Chondrocyte (in vitro differentiated cells): ENCODE measurements at places on chromosomes 7 and 10. TPM values are rescaled to one million over a fixed set of nuclear protein-coding genes. Genes with fewer than 3 reads are reported as not detected.

GRCh38 chr10:67804395-67804678 lies 33.7 kb downstream of the DNAJC12 start:
- H3K27ac ChIP-seq = no peak overlapping the region
- H3K4me3 ChIP-seq = no peak overlapping the region
- no peaks in the 10 kb centered on the region for H3K27me3 ChIP-seq

Gene CFTR
- total RNA-seq = not detected in 3 replicates

DNA sequence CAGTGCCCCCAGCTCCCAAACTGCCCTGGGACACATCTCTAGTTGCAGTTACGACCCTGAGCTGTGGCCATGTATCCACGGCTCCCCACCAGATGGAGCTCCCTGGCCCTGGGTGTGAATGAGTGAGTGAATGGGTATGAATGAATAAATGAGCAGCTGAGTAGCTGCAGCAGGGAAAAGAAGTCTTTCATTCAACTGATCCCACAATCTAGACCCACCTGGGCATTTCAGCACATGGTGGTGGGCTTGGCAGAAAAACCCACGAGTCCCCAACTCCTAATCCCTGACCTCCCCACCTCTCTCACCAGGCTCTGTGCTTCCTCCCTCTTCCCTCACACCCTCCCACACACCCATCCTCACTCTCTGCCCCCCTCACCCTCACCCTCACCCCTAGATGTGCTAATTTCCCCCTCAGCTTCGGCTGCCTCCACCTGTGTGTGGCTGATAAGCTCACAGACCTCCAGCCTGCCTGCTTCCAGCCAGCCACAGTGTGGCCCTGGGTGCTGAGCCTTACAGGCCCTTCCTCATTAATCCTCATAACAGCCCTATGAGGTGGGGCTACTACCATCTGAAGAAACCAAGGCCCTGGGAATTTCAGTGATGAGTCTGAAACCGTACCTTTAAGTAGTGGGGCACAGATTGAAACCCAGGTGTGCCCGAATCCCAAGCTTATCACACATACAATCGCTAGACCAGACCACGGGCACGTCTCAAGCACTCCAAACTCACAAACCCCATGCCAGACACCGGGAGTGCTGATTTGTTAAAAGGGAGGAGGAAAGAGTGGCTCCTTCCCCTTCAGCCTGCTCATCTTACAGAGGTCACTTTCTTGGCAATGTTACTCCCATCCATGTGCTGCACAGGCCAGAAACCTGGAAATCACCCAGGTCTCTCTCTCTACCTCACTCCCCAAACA lies 2.2 kb upstream of the ATP6V1F start:
- no peak for DNase-seq
- no peak overlapping the region for H3K4me3 ChIP-seq

DNA sequence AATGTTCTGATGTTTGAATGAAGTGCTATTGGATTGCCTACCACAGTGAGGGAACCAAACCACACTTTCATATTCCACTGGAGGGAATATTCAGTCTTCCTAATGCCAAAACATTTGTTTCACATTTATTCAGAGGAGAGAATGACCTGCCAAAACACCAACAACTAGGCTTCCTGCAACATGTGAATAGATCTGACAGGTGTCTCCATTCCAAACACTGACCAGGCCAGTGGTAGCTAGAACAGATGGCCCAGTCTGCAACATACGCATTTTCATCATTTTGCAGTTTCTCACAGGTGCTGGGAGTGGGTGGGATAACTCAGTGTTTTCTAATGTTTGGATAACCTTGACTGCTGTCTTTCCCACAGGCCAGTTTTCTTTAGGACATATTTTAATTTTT lies 110.0 kb downstream of the RELN start:
- no peaks in the 10 kb centered on the region for H3K36me3 ChIP-seq
- no peaks in the 10 kb centered on the region for H3K4me1 ChIP-seq
- no peak for DNase-seq
- H3K27me3 ChIP-seq = peaks cover 9% of the 10 kb centered on the region
- no peak overlapping the region for H3K4me3 ChIP-seq

DNA sequence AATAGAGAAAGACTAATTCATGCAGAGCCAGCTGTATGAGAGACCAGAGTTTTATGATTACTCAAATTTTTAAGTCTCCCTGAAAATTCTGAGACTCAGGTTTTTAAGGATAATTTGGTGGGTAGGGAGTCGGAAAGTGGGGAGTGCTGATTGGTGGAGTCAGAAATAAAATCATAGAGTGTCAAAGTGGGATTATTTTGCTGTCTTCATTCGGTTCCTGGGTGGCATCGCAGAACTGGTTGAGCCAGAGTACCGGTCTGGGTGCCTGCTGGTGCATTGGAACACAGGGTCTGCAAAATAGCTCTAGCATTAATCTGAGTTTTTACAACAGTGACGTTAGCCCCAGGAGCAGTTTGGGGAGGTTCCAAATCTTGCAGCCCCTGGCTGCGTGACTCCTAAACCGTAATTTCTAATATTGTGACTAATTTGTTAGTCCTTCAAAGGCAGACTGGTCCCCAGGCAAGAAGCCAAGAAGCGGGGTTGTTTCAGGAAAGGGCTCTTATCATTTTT lies 32.4 kb downstream of the GPRIN2 start:
- H3K27ac ChIP-seq = no peak overlapping the region
- H3K4me1 ChIP-seq = no peaks in the 10 kb centered on the region
- no peak overlapping the region for H3K4me3 ChIP-seq
- no peaks in the 10 kb centered on the region for H3K36me3 ChIP-seq
- H3K27me3 ChIP-seq = no peaks in the 10 kb centered on the region
- DNase-seq = peak; percentile 43

Gene GPR37
- 1.6 to 3.2 TPM (median 2.2 TPM) in 3 replicates for total RNA-seq

Gene HMX2
- total RNA-seq = not detected in 3 replicates

DNA sequence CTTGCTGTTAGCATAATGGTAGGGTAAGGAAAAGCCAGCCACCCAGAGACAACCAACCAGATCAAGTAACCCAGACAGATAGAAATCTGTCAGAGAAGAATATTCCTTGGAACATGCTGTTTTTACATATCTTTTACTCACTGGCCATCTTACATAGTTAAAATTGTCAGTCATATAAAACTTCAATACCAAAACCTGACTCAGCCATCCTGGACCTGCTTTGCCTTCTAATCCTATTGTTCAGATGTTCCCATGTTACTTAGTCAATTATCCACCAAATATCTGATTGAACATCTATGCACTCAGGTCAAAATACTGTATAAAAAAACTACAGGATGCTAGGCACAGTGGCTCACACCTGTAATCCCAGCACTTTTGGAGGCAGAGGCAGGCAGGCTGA lies 466.5 kb upstream of the NRP1 start:
- no peak overlapping the region for H3K4me3 ChIP-seq
- no peaks in the 10 kb centered on the region for H3K27me3 ChIP-seq
- H3K27ac ChIP-seq = peak overlapping the region; percentile 3
- DNase-seq = no peak

Gene KDM7A
- 5.8 to 10.5 TPM (median 7.6 TPM) in 3 replicates for total RNA-seq

GRCh38 chr10:126101325-126101724 lies 205.0 kb downstream of the FANK1 start:
- H3K36me3 ChIP-seq = peaks cover 9% of the 10 kb centered on the region
- peaks cover 9% of the 10 kb centered on the region for H3K4me1 ChIP-seq
- DNase-seq = no peak
- no peak overlapping the region for H3K27ac ChIP-seq

DNA sequence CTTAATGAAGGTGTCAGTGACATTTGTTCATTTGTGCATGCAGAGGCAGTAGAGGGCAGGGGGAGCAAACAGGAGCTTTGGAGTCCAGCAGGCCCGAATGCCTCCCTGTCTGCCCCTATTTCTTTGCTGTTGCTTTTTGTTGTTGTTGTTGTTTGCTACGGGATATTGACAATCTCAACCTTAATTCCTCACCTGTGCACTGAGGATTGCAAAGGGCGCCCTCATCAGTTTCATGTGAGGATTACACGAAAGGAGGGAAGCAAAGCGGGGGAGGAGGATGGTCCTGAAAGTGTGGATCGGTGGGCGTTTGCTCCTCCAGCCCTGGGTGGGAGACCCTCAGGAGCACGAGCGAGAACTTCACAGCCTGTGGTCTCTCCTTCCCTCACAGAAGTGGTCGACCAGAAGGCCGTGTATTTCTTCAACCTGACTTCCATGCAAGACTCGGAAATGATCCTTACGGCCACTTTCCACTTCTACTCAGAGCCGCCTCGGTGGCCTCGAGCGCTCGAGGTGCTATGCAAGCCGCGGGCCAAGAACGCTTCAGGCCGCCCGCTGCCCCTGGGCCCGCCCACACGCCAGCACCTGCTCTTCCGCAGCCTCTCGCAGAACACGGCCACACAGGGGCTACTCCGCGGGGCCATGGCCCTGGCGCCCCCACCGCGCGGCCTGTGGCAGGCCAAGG lies 9.6 kb downstream of the GDF10 start:
- peaks cover 6% of the 10 kb centered on the region for H3K4me1 ChIP-seq
- no peak overlapping the region for H3K4me3 ChIP-seq
- no peaks in the 10 kb centered on the region for H3K36me3 ChIP-seq
- H3K27ac ChIP-seq = no peak overlapping the region
- H3K27me3 ChIP-seq = peaks cover 27% of the 10 kb centered on the region
- no peak for DNase-seq

- no peak overlapping the region for H3K27ac ChIP-seq
- H3K27me3 ChIP-seq = peaks cover 44% of the 10 kb centered on the region
- no peak overlapping the region for H3K4me3 ChIP-seq
- DNase-seq = peak; percentile 54
- H3K4me1 ChIP-seq = no peaks in the 10 kb centered on the region
These were observed 7.7 kb downstream of the FGF8 start for GRCh38 chr10:101767966-101768790.

- H3K27me3 ChIP-seq = no peaks in the 10 kb centered on the region
- peaks cover 3% of the 10 kb centered on the region for H3K36me3 ChIP-seq
- peak overlapping the region; percentile 90 for H3K27ac ChIP-seq
These were observed 167.7 kb upstream of the TNRC18 start for GRCh38 chr7:5591278-5591874.

DNA sequence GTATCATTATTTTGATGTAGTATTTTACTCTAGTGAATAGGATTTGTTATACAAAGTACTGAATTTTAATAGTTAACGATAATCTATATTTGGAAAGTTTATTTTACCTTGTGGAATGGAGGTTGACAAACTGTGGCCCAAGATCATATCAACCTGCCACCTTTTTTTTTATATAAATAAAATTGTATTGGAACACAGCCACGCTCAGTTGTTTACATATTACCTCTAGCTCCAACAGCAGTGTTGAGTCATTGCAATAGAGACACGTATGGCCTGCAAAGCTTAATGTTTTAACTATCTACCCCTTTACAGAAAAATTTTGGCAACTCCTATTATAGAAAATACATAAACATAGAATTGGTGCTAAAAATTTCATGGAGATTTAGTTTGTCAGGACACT lies 239.3 kb downstream of the THSD7A start:
- H3K27ac ChIP-seq = no peak overlapping the region
- no peaks in the 10 kb centered on the region for H3K36me3 ChIP-seq
- no peak overlapping the region for H3K4me3 ChIP-seq
- no peaks in the 10 kb centered on the region for H3K4me1 ChIP-seq
